AG10803 (cell line): ENCODE measurements at places on chromosomes 12 and 14.
A peak's percentile ranks its signal among the peaks of the same experiment; 100 is the strongest.

DNA sequence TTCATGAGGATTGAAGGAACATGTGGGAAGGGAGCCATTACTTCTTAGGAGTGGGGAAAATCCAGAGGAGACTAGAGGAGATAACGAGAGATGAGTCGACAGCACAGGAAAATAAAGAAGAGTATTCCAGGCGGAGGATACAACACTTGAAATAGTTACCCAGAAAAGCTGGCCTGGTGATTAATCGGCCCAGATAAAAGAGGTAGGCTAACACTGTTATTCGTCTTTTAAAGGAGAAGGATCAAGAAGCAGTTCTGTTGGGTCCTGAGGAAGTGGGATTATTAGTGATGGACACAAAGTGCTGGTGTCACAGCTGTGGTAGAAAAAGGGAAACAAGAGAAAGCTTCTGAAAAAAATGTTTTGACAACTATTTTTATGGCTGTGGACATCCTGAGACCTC, 425.3 kb downstream of the ZFP36L1 start:
- no peak for DNase-seq

DNA sequence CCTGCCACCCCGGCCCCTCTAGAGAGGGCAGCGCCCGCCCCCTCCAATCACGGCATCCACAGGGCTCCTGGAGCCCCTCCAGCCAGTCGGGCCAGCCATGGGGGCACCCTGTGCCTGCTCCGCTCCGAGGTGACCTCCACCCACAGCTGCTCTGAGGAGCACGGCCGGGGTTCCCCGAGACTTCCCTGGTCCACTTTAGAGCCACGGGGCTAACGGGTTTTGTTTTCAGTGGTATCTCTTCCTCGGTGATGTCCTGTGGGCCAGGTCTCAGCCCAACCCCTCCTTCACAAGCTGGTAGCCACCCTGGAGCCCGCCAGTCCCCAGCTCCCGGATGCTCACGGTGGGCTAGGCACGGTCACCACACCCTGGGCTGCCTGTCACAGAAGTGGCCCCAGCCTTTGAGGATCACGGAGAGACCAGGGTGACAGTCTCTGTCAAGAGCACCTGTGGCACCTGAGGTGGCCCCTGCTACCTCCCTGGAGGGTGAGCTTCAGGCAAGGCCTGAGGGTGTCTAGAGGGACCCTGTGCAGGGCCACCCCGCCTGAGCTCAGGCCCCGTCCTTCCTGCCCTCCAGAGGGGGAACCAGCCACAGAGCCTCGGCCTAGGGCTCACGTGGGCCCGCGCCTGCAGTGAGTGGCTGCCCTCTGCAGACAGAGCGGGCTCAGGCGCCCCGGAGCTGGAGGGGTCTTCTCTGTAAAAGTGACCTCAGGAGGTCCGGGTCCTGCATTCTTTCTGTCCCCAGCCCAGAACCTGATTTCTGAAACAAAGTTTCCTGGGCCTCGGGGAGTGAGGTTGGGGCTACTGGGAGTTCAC, 146.0 kb upstream of the C14orf180 start:
- DNase-seq: no peak

DNA sequence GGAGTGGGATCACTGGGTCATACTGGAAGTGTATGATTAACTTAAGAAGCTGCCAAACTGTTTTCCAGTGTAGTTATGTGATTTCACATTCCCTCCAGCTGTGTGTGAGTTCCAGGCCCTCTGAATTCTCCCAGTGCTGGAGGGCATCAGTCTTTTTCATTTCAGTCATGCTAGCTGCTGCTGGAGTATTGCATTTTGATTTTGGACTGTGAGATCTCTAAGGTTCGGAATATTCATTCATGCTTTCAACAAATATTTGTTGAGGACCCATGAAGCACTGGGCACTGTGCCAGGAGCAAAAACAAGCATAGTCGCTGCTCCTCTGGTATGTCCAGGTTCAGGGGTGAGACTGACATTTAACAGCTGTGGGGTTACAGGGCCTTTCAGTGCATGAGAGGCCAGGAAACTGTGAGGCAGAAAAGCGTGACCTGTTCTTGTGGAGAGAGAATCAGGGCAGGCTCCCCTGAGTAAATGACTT, 133.2 kb downstream of the SCARB1 start:
- peak; percentile 51 for DNase-seq

- no peak for DNase-seq
These were observed 9.6 kb downstream of the CLEC1A start for GRCh38 chr12:10088955-10089900.

GRCh38 chr12:24952389-24952788, 3.5 kb upstream of the BCAT1 start:
- no peak for DNase-seq

DNA sequence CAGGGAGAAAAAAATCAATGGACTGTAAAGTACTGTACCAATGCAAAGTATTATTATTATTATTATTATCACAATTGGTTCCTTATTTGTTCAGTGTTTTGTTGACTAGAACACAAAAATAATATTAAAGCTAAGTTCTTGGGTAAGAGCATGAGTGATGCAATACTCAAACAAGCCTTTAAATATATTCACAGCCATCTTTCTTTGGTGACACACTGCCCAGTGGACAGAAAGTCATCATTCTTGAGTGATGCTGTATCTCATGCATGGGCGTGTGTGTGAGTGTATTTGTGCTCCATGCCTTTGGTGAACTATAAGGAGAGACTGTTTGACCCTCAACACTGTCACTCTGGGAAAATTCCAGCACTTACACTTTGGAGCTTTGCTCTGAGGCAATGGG, 93.6 kb downstream of the KCNK10 start:
- DNase-seq: no peak

- DNase-seq: peak; percentile 79
These were observed 193.9 kb downstream of the EMP1 start for GRCh38 chr12:13390381-13390861.

- peak; percentile 82 for DNase-seq
These were observed 37.0 kb downstream of the RASAL1 start for GRCh38 chr12:113098441-113099028.

DNA sequence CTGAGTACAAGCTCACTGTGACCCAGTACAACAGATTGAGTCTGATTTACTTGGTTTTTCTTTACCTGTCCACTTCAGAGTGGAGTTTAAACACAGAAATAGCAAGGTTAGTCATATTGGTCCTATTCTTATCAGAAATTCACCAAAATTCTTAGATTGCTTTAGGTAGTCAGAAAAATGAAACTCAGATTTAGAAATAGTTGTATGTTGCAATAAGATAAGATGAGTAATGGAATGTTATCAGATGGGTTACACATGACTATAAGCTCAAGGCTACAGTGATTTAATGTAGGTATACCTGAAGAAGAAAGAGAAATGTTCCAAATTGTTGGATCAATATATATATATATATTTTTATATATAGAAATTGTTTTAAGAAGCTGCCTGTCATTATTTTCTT, 524.1 kb downstream of the LRFN5 start:
- DNase-seq: no peak

GRCh38 chr12:110351119-110351518, 52.4 kb downstream of the ANAPC7 start:
- no peak for DNase-seq

GRCh38 chr12:32881107-32881506, 15.5 kb downstream of the PKP2 start:
- no peak for DNase-seq

GRCh38 chr12:132804426-132804861, 24.2 kb downstream of the GOLGA3 start:
- DNase-seq: no peak

DNA sequence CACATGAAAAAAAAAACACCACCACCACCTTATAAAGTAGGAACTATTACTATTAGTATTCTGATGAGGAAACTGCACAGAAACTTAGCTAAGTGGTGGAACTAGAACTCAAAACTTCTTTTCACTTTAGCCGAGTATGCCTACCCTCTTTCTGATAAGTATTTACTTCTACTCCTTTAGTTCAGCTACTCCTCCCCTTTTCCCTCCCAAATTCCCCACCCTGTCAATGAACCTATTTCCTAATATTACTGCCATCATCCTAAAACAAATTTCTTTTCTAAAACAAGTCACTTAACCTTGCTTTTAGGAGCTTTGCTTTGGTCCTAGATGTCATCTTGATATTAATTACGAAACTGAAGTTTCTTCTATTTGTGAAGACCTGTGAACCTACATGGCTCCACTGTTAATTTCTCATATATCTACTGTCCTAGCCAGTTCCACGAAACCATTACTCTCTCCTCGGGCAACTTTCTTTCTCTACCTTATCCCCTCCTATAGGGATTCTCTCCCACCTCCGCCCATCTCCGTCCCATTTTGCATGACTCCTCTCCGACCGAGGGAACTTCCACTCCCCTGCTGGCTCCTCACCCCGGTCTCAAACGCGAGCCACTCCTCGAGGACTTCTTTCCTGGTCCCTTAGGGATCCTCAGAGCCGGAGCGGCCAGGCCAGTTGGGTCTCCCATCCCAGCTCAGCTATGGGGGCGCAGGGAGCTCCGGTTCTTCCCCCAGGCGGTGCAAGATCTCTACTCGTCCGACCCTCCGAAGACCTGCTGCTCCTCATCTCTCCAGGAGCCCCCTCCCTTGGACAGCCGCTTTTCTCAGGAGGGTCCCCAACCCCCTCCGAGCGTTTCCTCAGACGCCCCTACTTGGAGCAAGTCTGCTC, 1.1 kb downstream of the NUMB start:
- DNase-seq: peak; percentile 33

- no peak for DNase-seq
These were observed 87.8 kb downstream of the NEDD1 start for GRCh38 chr12:96994900-96995299.

DNA sequence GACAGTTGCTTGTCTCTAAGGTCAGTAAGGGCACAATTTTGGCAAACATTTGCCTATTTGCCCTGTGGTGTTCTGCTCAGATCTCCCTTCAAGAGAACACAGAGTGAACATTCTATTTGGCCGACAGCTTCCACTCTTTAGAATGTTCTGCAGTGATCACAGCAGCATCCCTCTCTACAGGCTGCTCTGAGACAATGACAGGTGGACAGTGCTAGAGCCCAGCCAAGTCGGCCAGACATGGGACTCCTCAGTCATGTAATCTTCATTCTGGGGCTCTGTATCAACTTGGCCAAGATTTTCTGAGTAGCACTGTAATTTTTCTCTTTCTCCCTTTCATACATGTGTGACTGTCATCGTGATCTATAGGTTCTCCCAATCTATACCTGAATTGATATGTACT, 34.8 kb downstream of the TIMELESS start:
- DNase-seq: no peak

DNA sequence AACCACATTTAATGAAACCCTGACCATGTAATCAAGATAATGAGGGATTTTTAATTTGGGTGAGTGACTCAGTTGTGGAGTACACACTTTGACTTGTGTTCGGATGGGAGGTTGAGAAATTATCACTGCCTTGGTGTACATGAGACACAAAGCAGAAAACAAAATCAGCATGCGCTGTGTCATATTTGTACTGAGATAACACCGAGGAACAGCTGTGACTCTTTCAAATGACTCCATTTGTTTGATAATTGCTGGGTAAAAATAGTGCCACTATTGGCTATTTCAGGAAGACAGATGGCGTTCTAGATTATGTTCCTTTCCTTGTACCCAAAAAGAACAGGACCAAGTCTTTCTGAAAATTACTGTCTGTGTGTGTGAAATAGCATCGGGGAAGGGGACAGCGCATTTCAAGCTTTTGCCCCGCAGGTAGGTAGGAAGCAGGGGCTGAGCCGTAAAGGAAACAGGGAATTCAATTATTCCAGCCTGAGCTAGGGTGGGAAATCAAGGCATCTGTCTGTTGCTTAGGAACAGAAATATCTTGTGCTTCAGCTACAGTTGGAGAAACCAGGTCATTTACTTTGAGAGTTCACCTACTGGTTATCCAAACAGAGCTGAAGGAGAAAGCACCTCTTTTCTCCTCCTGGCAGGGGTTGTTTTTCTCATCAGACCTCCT, 114.3 kb downstream of the SNAPC1 start:
- no peak for DNase-seq

DNA sequence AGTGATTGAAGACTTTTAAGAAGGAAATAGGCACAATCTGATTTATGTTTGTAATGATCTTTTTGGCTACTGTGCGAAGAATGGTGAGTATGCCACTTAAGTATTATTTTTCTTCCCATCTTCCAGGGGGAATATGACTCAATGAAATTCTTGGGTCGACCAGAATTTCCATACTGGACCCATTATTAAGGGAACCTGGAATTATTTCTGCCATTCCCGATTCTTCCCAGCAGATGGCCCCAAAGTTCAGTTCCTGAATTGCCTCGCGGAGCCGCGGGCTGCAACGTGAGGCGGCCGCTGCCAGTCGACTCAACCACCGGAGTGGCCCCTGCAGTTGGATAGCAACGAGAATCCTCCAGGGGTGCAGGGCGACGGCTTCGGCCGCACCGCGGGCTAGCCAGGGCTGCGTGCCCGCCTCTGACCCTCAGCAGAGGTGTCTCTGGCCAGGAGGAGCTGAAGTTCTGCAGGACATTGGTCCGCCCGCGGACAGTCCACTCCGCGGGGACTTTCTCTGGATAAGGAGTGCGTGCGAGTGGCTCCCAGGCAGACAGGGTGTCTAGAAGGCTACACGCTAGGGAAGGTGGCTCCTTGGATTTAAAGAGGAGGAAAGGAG, 628 bp upstream of the TSHR start:
- peak; percentile 89 for DNase-seq

- DNase-seq: no peak
These were observed 918.0 kb downstream of the AACS start for GRCh38 chr12:125983094-125983783.

DNA sequence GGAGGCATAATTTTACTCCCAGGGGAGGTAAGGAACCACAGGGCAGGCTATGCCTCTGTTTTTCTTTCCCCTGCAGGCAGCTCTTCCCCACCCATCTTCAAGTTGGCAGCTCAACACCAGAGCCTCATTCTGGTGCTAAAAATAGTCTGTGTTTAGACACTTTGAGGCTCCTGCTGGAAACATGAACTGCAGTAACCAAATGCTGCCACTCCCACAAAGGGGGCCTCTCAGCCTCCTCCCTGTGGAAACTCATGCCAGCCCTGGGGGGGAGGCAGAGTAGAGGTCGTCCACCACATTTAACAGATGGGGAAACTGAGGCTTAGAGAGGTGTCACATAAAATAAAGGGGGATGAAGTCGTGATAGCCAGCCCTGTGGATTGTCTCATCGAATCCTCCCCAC, 61.4 kb downstream of the WSCD2 start:
- no peak for DNase-seq

- no peak for DNase-seq
These were observed 26.9 kb downstream of the GSTZ1 start for GRCh38 chr14:77347751-77348150.
